ENCODE measurements at places on chromosomes 2 and 18.

DNA sequence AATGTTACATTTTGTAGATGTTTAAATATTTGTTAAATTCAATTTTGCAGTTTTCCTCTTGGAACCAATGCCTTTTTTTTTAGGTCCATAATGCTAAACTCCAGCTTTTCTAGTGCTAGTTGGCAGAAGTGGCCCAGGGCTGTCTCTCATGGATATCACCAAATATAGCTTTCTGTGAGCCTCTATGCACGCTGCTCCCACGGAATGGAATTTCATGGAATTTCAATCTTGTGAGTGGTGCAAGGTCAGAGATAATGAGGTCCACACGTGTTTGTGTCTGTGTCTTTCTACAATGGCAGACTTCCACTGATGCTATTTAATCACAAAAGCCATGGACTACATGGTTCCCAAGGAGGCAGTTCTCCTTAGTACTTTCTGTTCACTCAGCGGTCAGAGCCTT is 191.5 kb upstream of the PARD3B start:
- no peak for DNase-seq

DNA sequence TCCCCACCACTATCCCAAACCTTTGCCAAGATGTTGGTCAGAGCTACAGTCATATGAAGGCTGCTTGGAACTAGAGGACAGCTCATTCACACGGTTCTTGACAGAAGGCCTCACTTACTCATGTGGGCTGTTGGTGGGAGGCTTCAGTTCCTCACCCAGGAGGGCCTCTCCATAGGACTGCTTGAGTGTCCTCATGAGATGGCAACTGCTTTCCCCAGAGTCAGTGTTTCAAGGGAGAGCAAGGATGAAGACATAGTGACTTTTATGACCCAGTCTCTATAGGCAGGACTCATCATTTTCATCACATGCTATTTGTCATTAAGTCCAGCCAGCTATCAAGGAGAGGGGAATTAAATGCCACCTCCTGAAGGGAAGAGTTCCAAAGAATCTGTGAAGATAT is 33.4 kb upstream of the OLA1 start:
- DNase-seq = no peak

- DNase-seq = no peak
Measured at GRCh38 chr18:6482198-6482977, 67.7 kb upstream of the L3MBTL4 start.

GRCh38 chr2:131039908-131040660 is 53.2 kb downstream of the FAM168B start:
- DNase-seq = no peak

DNA sequence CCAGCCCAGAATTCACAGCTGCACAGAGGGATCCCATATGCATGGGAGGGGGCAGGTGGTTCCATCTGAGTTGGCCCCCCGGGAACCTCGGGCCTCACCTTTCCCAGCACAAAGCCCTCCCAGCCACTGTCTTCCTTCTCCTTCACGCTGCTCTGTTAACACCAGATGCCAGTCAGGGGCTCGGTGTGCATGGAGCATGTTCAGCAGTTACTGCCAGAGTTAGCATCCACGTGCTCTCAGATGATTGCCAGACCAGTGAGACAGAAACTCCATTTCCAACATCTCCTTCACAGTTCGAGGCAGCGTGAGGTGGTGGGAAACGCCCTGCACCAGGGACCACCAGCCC is 101.0 kb downstream of the PTGR3 start:
- DNase-seq = no peak

- no peak for DNase-seq
Measured at GRCh38 chr2:60354713-60355112, 198.7 kb downstream of the BCL11A start.

DNA sequence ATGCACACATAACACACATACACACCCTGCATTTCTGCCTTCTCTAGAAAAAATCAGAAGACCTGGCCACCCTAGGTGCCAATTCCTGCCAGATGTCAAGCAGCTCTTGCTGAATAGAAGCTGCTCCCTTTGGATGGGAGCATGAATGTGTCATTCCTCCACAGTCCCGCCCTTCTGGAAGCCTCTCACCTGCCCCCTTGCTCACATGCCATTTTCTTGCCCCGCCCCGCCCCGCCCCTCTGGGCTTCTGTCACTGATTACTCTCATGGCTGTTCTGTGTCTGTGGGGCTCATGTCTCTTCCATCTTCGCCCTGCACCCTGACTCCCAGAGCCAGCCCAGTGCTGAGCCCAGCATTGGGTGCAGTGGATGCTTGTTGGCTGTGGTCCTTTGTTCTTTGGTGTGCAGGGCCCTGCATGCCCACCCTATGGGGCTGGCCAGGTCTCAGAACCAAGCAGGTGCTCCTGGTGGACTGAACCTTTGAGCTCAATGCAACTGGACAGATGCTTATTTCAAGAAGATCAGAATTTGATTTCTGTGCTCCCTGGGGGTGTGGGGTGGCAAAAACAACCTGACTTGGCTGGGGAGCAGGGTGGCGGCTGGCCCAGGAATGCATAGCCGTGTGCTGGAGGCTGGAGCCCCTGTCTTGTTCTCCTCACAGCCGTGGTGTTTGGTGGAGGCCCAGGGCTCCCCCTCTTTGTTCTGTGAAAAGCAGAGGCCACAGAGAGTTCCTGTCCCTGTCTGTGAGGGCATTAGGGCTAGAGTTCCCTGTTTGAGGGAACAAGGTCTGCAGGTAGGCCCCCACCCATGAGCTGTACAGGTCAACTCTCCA is 140.6 kb upstream of the GLI2 start:
- no peak for DNase-seq

DNA sequence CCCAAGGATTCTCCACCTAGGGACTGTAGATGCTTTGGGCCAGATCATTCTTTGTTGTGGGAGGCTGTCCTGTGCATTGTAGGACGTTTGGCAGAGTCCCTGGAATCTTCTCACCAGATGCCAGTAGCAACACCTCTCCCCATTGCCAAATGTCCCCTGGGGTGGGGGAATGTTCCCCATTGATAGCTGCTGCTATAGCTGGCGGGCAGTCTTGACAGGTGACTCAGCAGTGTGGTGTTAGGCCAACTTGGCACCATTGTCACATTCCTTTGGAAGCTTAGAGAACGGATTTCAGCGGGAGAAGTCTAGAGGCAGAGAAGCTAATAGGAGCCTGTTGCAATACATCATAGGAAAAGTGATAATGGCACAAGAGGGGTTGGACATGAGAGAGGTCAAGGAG is 495.7 kb upstream of the SMIM21 start:
- no peak for DNase-seq

- no peak for DNase-seq
Measured at GRCh38 chr2:157722580-157723234, 94.0 kb upstream of the ACVR1C start.

DNA sequence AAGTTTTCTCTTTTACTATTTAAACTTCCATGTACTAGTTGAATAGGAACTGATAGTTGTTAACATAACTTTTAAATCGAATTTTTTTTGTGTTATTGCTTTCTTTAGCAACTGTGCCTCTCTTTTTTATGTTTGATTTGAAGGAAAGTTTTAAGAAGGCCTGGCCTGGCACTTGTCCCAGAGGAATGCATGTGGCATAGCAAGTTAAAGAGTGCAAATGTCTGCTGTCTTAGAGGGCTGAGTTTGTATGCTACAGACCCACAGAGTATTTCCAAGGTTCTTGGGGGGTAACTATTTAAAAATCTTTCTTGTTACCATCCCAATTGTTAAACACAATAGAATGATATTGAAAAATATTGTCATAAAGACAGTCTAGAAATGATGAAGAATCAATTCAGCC is 47.0 kb downstream of the MTCL1 start:
- DNase-seq = no peak

- DNase-seq = peak; percentile 22
Measured at GRCh38 chr2:65186872-65187851, 40.5 kb upstream of the ACTR2 start.

DNA sequence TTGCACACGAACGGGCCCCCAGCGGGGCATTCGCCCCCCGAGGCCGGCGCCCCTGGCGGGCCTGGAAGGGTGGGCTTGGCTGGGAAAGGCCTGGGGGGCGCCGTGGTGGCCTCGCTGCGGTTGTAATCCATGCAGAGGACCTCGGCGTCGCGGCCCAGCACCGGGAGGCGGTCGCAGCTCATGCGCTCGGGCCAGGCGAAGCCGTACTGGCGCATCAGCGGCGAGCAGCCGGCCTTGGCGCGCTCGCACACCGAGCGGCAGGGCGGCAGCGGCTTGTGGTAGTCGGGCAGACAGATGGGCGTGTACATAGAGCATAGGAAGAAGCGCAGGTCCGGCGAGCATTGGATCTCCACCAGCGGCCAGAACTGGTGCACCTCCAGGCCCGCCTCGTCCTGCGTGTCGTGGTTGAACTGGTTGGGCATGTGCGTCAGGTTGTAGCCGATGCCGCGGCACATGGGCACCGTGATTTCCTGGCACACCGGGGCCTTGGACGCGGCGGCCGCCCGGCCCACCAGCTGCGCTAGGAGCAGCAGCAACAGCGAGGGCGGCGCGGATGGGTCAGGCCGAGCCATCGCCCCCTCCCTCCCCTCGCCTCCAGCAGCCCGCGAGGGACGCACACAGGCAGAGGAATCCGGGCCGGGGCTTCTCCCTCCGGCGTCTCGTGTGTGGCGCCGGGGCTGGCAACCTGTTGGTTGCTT is 1.4 kb downstream of the FZD5 start:
- DNase-seq = no peak

DNA sequence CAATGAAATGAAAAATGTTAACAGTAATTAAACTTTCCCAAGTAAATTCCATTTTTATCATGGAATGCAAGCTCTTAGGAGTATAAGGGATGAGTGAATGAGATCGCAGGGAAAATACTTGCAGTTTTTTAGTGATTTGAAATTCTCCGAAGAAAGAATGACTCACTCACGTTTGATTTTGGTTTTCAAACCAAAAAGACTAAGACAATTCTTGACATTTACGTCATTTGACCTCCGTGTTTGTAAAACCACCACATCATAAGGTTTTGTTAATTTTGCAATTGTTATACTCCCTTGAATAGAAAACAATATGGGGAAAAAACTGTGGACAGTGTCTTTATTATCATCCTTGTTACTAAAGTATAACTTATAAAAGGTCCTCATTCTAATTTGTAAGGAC is 29.4 kb downstream of the COL4A4 start:
- DNase-seq = no peak

DNA sequence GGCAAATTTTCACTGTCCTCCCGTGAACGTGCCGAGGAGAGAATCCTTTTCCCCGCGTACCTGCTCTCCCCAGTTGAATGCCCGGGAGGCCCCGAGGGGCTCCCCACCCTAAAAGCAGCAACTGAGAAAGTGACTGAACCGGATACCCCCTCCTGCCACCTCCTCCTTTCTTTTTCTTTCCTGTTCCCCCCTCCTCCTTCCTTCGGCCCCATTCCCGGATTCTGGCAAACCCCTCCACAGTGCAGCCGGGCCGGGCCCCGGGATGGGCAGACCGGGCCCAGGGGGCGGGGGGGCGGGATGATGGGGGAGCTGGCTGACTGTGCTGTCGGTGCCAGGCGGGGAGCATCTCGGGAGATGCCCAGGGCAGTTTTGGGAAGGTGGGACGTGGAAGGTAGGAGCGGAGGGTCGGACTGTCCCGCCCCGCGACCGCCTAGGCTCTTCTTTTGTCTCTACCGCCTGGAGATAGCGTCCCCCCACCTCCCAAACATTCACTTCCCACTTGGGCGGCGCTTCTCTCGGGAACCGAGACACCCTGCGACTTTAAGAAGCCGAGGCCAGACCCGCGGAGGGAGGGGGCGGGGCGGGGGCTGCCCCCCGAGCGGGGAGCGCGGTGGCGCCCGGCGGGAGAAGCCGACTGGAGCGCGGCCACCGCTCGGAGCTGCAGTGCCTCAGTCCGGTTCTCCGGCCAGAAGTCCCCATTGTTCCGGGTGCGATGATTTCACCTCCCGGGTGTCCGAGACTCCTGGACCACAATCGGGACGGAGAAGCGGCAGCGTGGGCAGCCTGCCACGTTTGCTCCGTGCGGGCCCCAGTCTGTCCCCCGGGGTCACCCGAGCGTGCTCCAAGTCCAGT is 8.2 kb downstream of the DLX2 start:
- DNase-seq = no peak

DNA sequence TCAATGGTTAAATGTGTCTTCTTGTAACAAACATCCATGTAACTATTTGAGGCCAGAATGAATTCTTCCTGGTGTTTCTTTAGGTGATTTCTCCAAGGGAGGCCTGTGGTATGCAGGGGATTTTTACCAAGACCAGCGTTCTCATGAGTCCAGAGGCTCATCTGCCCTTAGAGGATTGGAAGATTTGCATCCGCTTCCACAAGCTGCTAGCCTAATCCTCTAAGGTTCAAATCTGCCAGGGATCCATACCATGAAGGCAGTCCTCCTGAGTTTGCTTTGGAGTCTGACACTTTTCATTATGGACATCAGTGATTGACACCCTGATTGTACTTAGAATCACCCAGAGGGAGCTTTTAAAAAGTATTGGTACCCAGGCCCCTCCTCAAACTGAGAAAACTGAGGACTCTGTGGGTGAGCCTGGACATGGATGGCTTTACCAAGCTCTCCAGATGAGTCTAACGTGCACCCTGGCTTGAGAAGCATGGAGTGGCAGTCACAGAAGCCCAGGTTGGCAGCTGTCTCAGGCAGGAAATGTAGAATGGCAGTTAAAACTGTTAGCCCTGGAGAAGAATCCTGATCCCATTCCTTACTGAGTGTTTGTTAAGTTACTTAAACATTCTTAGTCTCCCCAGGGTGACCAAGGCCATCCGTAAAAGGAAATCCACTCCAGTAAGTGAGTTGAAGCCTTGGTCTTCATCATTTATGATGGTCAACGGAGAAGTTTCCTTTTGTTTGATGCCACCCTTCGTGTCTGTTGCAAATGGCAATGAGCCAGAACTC is 95.3 kb upstream of the RMDN2 start:
- DNase-seq = no peak

DNA sequence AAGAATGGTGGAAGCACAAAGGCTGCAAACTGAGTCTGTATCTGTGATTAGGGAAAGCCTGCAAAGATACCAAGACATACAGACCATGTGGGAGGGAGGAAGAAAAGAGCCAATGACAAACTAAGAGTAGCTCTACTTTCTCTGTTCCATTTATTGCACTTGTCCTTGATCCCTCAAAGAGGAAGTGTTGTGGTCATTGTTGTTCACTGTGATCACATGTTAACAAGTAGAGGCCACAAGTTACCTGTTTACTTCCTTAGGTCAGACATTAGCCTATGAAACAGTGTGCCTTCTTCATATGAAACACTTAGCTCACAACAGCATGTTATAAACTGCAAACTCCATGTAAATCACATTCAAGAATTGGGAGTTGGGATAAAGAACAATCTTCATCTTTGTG is 32.6 kb downstream of the MAP2 start:
- DNase-seq = no peak

GRCh38 chr18:40414155-40414754 is 1540.8 kb upstream of the PIK3C3 start:
- no peak for DNase-seq

- no peak for DNase-seq
Measured at GRCh38 chr2:121999264-121999663, 243.8 kb downstream of the TSN start.

Data from activated T-helper 1 cell treated with Interleukin-2 at 50 U/mL for 16 hours (primary cell).